Naive thymus-derived CD4-positive, alpha-beta T cell (primary cell): ENCODE measurements at places on chromosomes 1 and 21. TPM values are rescaled to one million over a fixed set of nuclear protein-coding genes. Genes with fewer than 3 reads are reported as not detected.
A peak's percentile ranks its signal among the peaks of the same experiment; 100 is the strongest.

DNA sequence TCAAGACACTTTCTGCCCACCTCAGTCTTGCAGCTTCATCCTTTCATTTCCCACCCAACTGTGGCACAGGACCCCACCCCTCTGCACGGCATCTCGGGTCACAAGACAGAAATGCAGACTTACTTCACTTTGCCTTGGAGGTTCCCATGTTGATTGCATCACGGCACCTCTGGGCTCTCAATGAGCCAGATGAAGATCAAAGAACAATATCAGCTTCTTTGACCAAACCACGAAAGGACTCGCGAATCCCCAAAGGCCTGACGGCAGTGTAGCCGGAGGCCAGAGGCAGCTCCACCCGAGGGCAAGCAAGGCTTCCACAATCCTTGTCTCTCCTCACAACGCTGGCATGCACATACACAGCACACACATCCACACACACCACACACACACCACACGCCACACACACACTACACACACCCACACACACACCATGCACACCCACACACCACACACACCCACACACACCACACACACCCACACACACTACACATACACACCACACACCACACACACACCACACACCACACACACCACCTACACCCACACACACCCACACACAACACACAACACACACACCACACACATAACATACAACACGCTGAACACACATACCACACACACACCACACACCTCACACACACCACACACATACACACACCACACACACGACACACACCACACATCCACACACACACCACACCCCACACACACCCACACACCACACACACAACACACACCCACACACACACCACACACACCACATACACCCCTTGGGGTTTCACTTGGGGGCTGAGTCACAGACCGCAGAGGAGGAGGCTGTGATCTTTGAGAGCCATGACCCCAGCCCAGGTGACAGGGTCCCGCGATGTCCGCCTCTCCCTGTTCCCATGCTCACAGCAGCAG, 35.8 kb downstream of the UBASH3A start:
- DNase-seq: no peak
- peaks cover 10% of the 10 kb centered on the region for H3K4me1 ChIP-seq
- H3K27ac ChIP-seq: peak overlapping the region; percentile 30
- H3K27me3 ChIP-seq: no peaks in the 10 kb centered on the region
- no peak overlapping the region for H3K4me3 ChIP-seq

GRCh38 chr1:119008483-119009311, 20.6 kb upstream of the TBX15 start:
- no peak overlapping the region for H3K27ac ChIP-seq
- H3K27me3 ChIP-seq: peaks cover 19% of the 10 kb centered on the region
- H3K4me3 ChIP-seq: no peak overlapping the region

- H3K36me3 ChIP-seq: no peaks in the 10 kb centered on the region
- no peak overlapping the region for H3K27ac ChIP-seq
- H3K27me3 ChIP-seq: no peaks in the 10 kb centered on the region
- no peak for DNase-seq
Measured at GRCh38 chr1:186440584-186440983, 20.3 kb downstream of the PDC start.

DNA sequence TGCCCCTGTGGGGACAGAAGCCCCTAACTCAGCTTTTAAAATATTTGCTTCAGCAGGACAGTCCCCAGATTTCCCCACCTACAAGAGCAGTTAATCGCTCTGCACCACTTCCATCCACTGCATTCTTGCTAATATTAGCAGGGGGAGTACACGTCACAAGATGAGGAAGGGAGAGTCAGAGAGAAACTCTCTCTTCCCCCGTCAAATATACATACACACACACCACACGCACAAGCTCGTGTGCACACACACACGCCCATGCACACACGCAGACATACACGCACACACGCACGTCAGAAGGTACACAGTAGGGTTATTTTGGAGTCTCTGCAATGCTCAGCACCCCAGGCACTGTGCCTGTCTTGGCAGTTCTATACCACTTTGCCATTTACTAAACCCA, 2.1 kb downstream of the CLCA1 start:
- no peaks in the 10 kb centered on the region for H3K27me3 ChIP-seq
- DNase-seq: no peak
- H3K4me3 ChIP-seq: no peak overlapping the region
- H3K36me3 ChIP-seq: no peaks in the 10 kb centered on the region

- no peaks in the 10 kb centered on the region for H3K4me1 ChIP-seq
- no peaks in the 10 kb centered on the region for H3K36me3 ChIP-seq
- no peak overlapping the region for H3K4me3 ChIP-seq
- DNase-seq: no peak
Measured at GRCh38 chr1:115862403-115862802, 21.5 kb upstream of the NHLH2 start.

- no peaks in the 10 kb centered on the region for H3K36me3 ChIP-seq
- no peak for DNase-seq
- H3K4me3 ChIP-seq: no peak overlapping the region
- no peaks in the 10 kb centered on the region for H3K27me3 ChIP-seq
Measured at GRCh38 chr1:89502042-89502441, 22.6 kb upstream of the LRRC8B start.

DNA sequence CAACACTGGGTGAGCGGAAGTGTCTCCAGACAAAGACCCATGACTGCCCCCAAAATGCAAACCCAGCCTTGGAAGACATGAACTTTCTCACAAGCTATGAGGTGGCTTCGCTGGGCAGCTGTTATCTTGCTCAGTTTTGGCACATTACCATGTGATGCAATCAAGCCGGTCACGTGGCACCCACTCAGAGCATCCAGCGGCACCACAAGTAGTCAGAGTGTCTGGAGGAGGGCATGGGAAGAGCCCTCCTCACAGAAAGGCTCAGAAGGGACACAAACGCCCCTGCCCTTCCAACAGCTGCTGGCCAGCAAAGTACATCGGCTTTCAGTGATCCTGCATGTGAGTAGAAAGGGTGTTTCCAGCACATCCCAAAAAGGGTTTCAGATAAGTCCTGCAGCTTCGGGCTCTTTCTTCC, 145.5 kb upstream of the IRF2BP2 start:
- H3K27ac ChIP-seq: no peak overlapping the region
- no peak overlapping the region for H3K4me3 ChIP-seq
- H3K36me3 ChIP-seq: no peaks in the 10 kb centered on the region
- peaks cover 19% of the 10 kb centered on the region for H3K4me1 ChIP-seq
- no peak for DNase-seq

- no peak for DNase-seq
- no peak overlapping the region for H3K4me3 ChIP-seq
- H3K4me1 ChIP-seq: no peaks in the 10 kb centered on the region
Measured at GRCh38 chr1:47921935-47922415, 75.2 kb downstream of the TRABD2B start.

GRCh38 chr1:89739844-89740216, 81.0 kb upstream of the LRRC8D start:
- H3K36me3 ChIP-seq: no peaks in the 10 kb centered on the region
- H3K27me3 ChIP-seq: no peaks in the 10 kb centered on the region
- peaks cover 33% of the 10 kb centered on the region for H3K4me1 ChIP-seq
- no peak overlapping the region for H3K27ac ChIP-seq
- H3K4me3 ChIP-seq: no peak overlapping the region
- DNase-seq: no peak

- DNase-seq: peak; percentile 26
- peak overlapping the region; percentile 64 for H3K27ac ChIP-seq
- H3K4me1 ChIP-seq: peaks cover 14% of the 10 kb centered on the region
- H3K27me3 ChIP-seq: no peaks in the 10 kb centered on the region
- H3K4me3 ChIP-seq: peak overlapping the region; percentile 73
- peaks cover 8% of the 10 kb centered on the region for H3K36me3 ChIP-seq
Measured at GRCh38 chr1:182392050-182393028, 749 bp upstream of the GLUL start.

DNA sequence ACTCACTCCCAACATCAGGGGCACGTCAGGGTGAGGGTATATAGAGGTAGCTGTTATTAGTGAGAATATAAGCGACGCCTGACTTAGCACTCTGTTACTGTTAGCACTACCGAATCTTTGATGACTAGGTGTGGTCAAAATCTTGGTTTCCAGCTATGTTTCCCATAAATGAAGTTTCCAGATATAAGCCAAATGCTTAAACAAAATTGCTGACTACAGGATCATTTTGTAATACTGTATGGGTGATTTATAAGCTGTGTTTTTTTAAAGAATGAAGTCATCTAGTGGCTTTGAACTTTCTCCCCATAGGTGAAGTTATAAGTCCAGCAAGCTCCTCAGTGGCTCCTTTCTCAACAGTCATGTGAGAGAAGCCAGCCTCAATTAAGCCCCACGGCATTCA, 23.7 kb downstream of the KCNJ15 start:
- no peak overlapping the region for H3K27ac ChIP-seq
- no peaks in the 10 kb centered on the region for H3K4me1 ChIP-seq
- H3K4me3 ChIP-seq: no peak overlapping the region
- H3K36me3 ChIP-seq: no peaks in the 10 kb centered on the region

GRCh38 chr21:18373606-18374005, 30.0 kb downstream of the TMPRSS15 start:
- no peak overlapping the region for H3K27ac ChIP-seq
- DNase-seq: no peak

DNA sequence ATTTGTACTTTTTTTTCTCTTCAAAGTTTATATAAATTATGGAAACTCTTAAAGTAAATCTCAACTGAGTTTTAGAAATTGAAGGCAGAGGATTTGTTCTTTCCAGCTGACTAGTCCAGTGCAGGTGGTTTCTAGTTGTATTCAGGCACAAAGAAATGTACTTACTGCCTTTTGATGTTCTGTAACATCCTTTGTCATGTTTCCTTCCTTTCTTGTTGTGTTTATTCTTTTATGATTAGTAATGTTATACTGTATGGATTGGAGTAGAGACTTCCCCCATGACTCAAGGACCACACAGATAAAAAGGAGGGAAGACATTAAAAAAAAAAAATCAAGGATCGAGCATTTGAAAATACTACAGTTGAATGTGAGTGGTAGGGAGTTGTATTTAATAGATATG, 8.0 kb downstream of the HIPK1 start:
- H3K27ac ChIP-seq: no peak overlapping the region
- no peak for DNase-seq
- H3K27me3 ChIP-seq: no peaks in the 10 kb centered on the region
- peaks cover 80% of the 10 kb centered on the region for H3K4me1 ChIP-seq
- H3K36me3 ChIP-seq: no peaks in the 10 kb centered on the region
- H3K4me3 ChIP-seq: no peak overlapping the region

- no peak overlapping the region for H3K4me3 ChIP-seq
- no peaks in the 10 kb centered on the region for H3K36me3 ChIP-seq
- H3K4me1 ChIP-seq: no peaks in the 10 kb centered on the region
- no peaks in the 10 kb centered on the region for H3K27me3 ChIP-seq
- no peak overlapping the region for H3K27ac ChIP-seq
Measured at GRCh38 chr1:196376630-196377328, 231.5 kb downstream of the KCNT2 start.

GRCh38 chr1:199272139-199272544, 633.3 kb downstream of the PTPRC start:
- H3K4me1 ChIP-seq: no peaks in the 10 kb centered on the region
- no peaks in the 10 kb centered on the region for H3K36me3 ChIP-seq
- no peak for DNase-seq
- H3K4me3 ChIP-seq: no peak overlapping the region
- H3K27me3 ChIP-seq: no peaks in the 10 kb centered on the region

- no peak overlapping the region for H3K27ac ChIP-seq
- no peak overlapping the region for H3K4me3 ChIP-seq
- no peaks in the 10 kb centered on the region for H3K36me3 ChIP-seq
- no peak for DNase-seq
- no peaks in the 10 kb centered on the region for H3K27me3 ChIP-seq
Measured at GRCh38 chr1:114216431-114217173, 62.9 kb upstream of the SYT6 start.

DNA sequence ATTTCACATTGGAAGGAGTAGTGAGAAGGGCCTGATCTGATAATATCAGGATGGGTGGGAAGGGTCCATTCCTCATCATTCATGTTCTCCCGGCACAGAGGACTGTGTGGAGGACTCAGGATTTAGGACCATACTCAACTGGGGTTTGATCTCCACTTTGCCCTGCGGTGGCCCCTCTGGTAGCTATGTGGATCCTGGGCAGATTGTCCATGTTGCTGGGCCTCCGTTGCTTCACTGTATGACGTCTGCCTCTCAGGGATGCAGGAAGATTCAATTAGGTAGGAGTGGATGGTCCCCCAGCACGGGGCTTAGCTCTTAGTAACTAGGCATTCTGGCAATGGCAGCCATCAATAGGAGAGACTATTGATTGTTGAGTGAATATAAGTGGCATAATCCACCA, 2.3 kb downstream of the ETS2 start:
- H3K4me1 ChIP-seq: peaks cover 9% of the 10 kb centered on the region
- H3K27me3 ChIP-seq: no peaks in the 10 kb centered on the region
- no peak overlapping the region for H3K27ac ChIP-seq
- no peak overlapping the region for H3K4me3 ChIP-seq
- H3K36me3 ChIP-seq: peaks cover 13% of the 10 kb centered on the region
- DNase-seq: no peak

DNA sequence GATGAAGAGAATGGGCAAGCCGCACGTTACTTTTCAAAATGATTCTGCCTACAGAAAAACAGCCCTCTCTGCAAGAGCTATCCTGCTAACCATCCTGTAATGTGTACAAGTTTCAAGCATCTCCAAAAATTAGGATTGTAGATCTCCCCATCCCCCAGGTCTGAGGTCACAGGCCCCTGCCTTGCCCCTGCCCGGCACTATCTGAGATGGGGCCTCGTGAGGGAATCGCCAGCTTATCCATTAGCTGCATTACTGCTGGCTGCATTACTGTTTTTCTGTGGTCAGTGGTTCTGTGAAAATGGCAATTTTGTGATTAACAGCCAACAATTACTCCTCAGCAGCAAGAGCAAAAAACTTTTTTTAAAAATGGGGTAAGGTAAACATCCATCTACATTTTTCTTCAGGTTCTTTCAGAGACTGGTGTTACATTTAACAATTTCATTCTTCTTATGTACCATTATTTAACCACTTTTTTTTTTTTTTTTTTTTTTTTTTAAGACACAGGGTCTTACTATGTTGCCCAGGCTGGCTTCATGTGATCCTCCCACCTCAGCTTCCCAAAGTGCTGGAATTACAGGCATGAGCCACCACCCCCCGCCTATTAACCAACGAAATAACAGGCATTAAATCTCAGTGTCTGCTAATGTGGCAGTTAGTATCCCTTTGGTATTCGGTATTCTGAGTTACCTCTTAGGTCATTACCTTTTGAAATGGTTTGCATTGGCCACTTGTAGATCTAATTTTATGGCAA, 83.8 kb downstream of the MRPL37 start:
- H3K4me1 ChIP-seq: peaks cover 76% of the 10 kb centered on the region
- H3K36me3 ChIP-seq: no peaks in the 10 kb centered on the region
- no peak for DNase-seq
- H3K27me3 ChIP-seq: no peaks in the 10 kb centered on the region
- no peak overlapping the region for H3K4me3 ChIP-seq
- peak overlapping the region; percentile 67 for H3K27ac ChIP-seq

PCBP3 gene
- 5.2 TPM for total RNA-seq

CRP gene
- not detected for total RNA-seq

OR2AK2 gene
- 0.35 TPM for total RNA-seq

CELA2A gene
- total RNA-seq: not detected

ANGPTL1 gene
- not detected in 2 replicates for total RNA-seq

PDE4B gene
- total RNA-seq: 45.0 and 46.7 TPM in 2 replicates

MTARC2 gene
- total RNA-seq: not detected

GPR61 gene
- 0.42 TPM for total RNA-seq

NHLH1 gene
- 0.43 TPM for total RNA-seq

RHD gene
- 0.27 TPM for total RNA-seq

GPR161 gene
- total RNA-seq: 0.05 TPM

NBPF6 gene
- total RNA-seq: not detected

LYPD8 gene
- not detected for total RNA-seq
